ENCODE measurements at places on chromosomes 5 and 9.
A peak's percentile ranks its signal among the peaks of the same experiment; 100 is the strongest.

GRCh38 chr5:86029308-86029707, 588.4 kb upstream of the COX7C start:
- no peak for DNase-seq

GRCh38 chr5:134131165-134131564, 16.7 kb downstream of the TCF7 start:
- no peak for DNase-seq

GRCh38 chr9:18421391-18421790, 52.6 kb upstream of the ADAMTSL1 start:
- no peak for DNase-seq

- DNase-seq: no peak
These were observed 56.8 kb downstream of the FAT2 start for GRCh38 chr5:151534350-151534749.

GRCh38 chr5:151174612-151175101, 17.1 kb upstream of the ANXA6 start:
- peak; percentile 74 for DNase-seq

GRCh38 chr5:57895766-57896165, 413.2 kb upstream of the ACTBL2 start:
- DNase-seq: no peak

GRCh38 chr9:105057551-105057950, 129.6 kb upstream of the ABCA1 start:
- no peak for DNase-seq

GRCh38 chr5:73673161-73673591, 47.2 kb downstream of the ARHGEF28 start:
- no peak for DNase-seq

DNA sequence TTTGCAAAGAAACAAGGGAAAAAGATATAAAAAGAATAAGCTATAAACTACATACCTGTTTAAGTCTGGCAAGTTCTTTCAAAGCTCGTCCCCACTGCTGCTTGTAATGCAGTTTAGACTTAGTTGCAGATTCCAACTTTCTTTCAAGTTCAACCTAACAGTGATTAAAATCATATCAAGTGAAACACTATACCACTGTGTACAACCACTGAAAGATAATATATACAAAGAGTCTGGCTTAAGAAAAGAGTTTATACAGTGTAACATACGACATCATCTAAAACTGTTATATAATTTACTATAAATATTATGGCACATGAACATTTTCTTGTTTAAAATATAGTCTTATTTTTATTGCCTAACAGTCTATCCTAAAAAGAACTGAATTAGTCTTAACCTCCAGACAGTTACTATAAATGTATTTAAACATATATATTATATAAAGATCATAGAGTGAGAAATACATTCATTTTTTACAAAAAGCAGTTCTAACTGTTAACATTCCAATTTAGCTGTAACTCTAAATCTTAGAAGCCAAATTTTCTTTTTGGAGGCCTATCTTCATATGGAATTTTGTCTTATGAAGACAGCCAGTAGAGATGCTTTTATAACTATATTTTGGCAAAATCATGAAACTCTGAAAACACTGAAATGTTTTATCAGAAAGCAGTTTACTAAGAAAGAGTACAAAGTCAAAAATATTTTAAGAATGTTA, 58.6 kb downstream of the CEP120 start:
- DNase-seq: no peak

GRCh38 chr5:176697934-176698538, 50.8 kb downstream of the TSPAN17 start:
- DNase-seq: peak; percentile 95

GRCh38 chr9:28653216-28653615, 1079.9 kb upstream of the C9orf72 start:
- no peak for DNase-seq

- DNase-seq: peak; percentile 76
These were observed 21.6 kb downstream of the SH3GLB2 start for GRCh38 chr9:129006328-129007034.

DNA sequence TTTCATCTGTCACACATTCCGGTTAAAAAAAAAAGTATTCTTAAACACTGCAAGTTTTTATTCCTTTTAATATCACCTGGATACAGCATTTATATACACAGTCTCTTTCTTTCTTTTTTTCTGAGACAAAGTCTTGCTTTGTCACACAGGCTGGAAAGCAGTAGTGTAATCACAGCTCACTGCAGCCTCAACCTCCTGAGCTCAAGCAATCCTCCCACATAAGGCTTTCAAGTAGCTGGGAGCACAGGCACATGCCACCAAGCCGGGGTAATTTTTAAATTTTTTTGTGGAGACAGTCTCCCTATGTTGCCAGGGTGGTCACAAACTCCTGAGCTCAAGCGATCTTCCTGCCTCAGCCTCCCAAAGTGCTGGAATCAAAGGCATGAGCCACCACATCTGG, 13.9 kb downstream of the KIF20A start:
- DNase-seq: no peak

GRCh38 chr9:127066851-127067136, 55.6 kb downstream of the ANGPTL2 start:
- DNase-seq: no peak

GRCh38 chr5:150272531-150272930, 17.0 kb downstream of the CAMK2A start:
- peak; percentile 47 for DNase-seq

- no peak for DNase-seq
These were observed 221.2 kb downstream of the DMRT2 start for GRCh38 chr9:1271367-1271766.

DNA sequence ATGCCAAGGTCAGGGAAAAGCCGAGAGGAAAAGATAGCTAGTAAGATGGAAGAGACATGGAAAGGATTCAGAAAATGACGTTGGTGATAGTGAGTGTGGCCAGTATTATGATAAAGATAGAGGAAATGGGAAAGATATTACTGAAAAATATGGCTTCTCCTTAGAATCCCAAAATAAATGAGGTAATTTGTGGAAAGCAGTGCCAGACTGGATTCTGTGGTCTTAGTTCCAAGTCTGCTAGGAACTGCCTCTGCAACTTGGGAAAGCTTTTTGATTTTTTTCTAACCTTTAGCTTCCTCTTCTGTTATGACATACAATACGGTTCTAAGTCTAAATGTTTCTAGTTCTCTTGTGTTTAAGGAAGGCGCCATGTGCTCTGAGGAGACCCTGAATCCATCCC, 54.2 kb downstream of the GRIA1 start:
- DNase-seq: no peak

DNA sequence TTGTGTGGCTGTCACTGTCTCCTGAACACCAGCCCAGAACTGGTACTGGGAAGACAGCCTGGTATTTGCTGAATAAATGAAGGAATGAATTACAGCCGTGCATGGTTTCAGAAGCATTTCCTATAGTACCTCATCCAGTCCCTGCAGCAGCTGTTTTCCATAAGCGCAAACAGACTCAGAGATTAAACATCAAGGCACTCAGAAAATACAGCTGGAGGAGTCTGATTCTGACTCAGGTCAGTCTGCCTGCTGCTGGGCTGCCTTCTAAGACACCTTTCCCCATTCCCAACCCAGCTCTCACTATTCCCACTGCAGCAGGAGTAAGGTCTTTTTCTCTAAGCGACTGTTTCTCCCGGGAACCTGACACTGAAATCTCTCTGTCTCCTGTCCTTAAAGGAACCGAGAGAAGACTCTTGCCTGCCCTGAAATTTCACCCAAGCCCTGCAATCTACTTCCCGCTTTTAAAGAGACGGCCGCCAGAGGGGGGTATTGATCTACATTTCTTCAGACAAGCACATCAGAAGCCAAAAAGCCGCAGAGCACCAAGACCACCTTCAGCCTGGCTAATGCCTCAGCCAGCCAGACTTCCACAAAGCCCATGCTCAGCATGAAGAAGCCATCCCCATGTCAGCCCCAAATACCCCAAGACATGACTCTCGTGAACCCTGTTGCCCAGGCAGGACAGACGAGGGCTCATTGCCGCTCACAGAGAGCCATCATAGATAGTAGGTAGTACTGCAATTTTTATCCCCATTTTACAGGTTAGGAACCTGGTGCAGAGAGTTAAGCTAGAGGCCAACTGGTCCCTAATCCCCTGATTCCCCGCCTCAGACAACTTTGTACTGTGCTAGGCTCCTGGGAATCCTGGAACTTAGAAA, 5.4 kb upstream of the FOXI1 start:
- DNase-seq: peak; percentile 36

- DNase-seq: no peak
These were observed 24.7 kb upstream of the MAPK9 start for GRCh38 chr5:180316586-180316985.

Data from NCI-H2171 (cell line).